ENCODE measurements at places on chromosomes 4 and X. TPM values are rescaled to one million over a fixed set of nuclear protein-coding genes. Genes with fewer than 3 reads are reported as not detected.

Gene SMIM10
- total RNA-seq = 15.3 TPM

Gene SYP
- 3.1 TPM for total RNA-seq

Gene GATA1
- not detected for total RNA-seq

Gene PRR32
- not detected for total RNA-seq
